ENCODE measurements at places on chromosomes 16 and 17. TPM values are rescaled to one million over a fixed set of nuclear protein-coding genes. Genes with fewer than 3 reads are reported as not detected.

TUBG2 gene
- 0.92 TPM for total RNA-seq

GCGR gene
- total RNA-seq: not detected

KRT28 gene
- not detected for total RNA-seq

FSCN2 gene
- total RNA-seq: 0.61 TPM

PLEKHG4 gene
- 5.0 TPM for total RNA-seq

NRN1L gene
- not detected for total RNA-seq

SLC16A6 gene
- total RNA-seq: not detected

MC1R gene
- total RNA-seq: 5.4 TPM

CPNE7 gene
- not detected for total RNA-seq

KLHL10 gene
- total RNA-seq: not detected

KRTAP2-2 gene
- total RNA-seq: not detected

IL21R gene
- 0.34 TPM for total RNA-seq

PLA2G15 gene
- 28.9 TPM for total RNA-seq

SULT1A2 gene
- not detected for total RNA-seq

- no peak for DNase-seq
These were observed 1.7 kb upstream of the BCAS3 start for GRCh38 chr17:60675997-60676396.

DNA sequence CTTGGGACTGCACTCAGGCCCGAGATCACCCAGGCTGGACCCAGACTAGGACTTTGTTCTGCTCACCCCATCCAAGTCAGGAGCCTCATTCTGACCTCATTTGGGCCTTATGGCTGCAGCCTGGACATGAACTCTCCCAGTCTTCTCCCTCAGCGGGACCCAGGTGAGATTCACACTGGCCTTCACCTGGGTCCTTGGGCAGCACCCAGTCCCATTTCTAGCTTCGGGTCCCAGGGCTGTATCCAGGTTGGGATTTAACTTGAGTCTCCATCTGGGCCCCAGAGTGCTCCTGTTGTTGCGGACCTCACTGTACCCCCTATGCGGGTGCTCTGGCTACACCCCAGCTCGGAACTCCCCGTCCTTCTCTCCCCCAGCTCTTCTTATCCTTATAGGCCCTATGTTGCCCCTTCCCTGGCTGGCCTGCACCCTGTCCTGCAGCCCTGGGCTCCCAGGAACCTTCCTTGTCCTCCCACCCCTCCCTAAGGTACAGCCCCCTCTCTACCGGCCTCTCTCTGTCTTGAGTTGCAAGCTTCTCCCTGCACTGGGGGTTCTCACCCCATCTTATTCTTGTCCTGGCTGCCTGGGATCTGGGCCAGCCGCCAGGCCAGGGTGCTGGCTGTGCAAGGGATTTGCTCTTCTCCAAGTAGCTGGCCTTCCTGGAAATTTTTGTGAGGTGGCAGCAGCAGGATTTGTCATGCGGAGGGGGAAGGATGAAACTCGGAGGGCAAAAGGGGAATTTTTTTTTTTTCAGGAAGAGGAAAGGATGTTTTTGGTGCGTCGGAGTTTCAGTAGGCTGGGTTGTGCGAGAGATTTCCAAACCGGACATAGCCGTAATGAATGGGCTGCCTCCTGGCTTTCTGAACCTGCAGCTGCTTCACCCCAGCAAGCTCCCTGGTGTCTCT lies 904 bp downstream of the MAP2K3 start:
- peak; percentile 52 for DNase-seq

DNA sequence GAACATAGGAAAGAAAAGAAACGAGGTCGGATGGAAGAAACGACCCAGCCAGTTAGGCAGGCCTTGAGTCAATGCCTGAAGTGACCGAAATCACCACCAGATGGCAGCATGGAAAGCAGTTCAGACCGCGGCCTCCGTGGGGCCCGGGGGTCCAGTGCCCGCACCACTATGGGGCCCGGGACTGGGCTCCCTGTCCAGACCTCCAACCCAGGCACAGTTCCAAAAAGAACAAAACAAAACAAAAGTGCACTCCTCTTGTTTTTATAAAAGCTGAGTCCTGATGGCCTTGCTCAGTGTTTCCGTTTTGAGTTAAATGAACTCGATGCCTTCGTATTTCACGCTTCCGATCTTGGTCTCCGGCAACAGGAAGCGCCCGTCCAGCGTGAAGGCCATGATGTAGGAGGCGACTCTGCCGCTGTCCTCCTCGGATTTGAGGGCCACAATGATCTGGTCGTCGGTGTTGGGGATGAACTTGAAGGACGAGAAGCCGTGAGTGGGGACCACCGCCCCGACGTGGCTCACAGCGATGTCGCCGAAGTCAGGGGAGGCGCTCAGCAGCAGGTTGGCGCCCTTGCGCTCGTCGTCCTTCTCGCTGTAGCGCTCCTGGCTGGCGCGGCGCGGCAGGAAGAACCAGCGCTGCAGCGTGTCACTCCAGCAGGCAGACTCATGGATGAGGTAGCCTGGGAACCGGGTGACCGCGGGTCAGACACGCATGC lies 13.7 kb upstream of the LGALS3BP start:
- DNase-seq: peak; percentile 49

DNA sequence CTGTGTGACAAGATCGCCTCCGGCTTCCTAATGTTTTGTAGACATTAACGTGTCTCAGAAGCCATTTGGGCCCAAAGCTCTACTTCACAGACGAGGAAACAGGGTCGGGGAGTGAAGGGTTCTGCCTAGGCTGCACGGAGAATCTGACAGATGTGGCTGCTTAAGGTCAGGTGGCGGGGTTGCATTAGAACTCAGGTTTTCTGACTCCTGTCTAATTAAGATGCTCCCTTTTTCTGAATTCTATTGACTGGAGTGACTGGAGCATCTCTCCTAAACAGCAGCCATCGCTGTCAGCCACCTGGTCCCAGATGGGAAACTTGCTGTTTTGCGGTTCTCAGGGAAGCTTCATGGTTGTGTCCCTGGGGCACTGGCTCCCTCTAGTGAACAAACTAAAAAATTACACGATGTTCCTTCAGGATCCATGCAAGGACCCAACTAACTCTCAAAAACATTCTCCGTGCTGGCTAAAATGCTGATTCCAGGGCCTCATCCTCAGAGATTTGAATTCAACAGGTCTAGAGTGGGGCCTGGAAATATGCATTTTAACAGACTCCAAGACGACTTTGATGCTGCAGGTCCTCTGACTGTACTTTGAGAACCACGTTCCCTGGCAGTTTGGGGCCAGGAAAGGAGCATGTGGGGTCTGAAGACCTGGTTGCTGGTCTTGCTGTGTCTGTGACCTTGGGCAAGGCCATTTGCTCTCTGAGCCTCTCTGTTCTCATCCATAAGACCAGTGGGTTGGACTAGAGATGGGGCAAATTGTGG lies 117.4 kb downstream of the IRF8 start:
- DNase-seq: peak; percentile 37

GRCh38 chr16:31219154-31219741 lies 2.3 kb upstream of the PYDC1 start:
- no peak for DNase-seq

- DNase-seq: no peak
These were observed 20.9 kb downstream of the ZFHX3 start for GRCh38 chr16:73026754-73027684.

- DNase-seq: no peak
These were observed 1046.9 kb upstream of the EEF2KMT start for GRCh38 chr16:6144463-6144862.

- peak; percentile 97 for DNase-seq
These were observed 17.4 kb upstream of the COL1A1 start for GRCh38 chr17:50218771-50219315.

DNA sequence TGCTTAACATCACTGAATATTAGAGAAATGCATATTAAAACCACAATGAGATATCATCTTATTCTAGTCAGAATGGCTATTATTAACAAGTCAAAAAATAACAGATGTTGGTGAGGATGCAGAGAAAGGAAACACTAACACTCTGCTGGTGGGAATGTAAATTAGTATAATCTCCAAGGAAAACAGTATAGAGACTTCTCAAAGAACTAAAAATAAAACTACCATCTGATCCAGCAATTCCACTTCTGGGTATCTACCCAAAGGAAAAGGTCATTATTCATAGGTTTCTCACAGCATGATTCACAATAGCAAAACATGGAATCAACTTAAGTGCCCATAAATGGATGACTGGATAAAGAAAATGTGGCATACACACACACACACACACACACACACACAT lies 166.4 kb downstream of the CEP112 start:
- DNase-seq: no peak

GRCh38 chr17:8087075-8087951 lies at the start of gene ALOX12B:
Gene ALOX12B (minus strand): TSS chr17:8087716. CDS start chr17:8087442, 274 bp downstream.
- no peak for DNase-seq

GRCh38 chr17:66750781-66751543 lies 84.0 kb upstream of the CACNG5 start:
- no peak for DNase-seq

GRCh38 chr16:26087091-26087490 lies 395.3 kb downstream of the HS3ST4 start:
- DNase-seq: no peak

- no peak for DNase-seq
These were observed 26.1 kb downstream of the GPR142 start for GRCh38 chr17:74393346-74393942.

DNA sequence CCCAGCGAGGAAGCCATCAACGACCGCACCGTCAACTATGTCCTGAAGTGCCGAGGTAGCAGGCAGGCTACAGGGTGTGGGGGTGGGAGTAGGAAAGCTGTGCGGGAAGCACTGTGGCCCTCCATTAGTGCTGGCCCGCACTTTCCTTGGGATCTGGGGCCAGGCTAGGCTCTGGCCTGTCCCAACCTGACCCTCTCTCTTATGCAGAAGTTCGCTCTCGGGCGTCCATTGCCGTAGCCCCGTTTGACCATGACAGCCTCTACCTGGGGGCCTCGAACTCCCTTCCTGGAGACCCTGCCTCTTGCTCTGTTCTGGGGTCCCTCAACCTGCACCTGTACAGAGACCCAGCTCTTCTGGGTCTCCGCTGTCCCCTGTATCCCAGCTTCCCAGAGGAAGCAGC lies 8.6 kb downstream of the PLEKHG4 start:
- DNase-seq: no peak

- DNase-seq: peak; percentile 42
These were observed at the start of gene CRAMP1 for GRCh38 chr16:1612320-1613111. Gene CRAMP1 (plus strand): TSS chr16:1612360. CDS start chr16:1614640, 2,280 bp downstream.

GRCh38 chr17:2928294-2928890 lies 132.2 kb downstream of the RAP1GAP2 start:
- DNase-seq: no peak

DNA sequence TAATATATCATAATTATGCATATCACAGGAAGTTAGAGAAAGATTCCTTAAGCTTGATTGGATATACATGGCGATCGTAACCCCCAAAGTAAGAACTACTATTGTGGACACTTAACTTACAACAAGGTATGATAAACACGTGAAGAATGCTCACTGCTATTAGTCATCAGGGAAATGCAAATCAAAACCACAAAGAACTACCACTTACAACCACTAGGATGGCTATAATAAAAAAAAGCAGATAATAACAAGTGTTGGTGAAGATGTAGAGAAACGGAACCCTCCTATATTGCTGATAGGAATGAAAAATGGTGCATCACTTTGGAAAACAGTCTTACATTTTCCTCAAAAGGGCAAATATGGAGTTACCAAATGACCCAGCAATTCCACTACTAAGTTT lies 265.9 kb downstream of the SLC39A11 start:
- no peak for DNase-seq

DNA sequence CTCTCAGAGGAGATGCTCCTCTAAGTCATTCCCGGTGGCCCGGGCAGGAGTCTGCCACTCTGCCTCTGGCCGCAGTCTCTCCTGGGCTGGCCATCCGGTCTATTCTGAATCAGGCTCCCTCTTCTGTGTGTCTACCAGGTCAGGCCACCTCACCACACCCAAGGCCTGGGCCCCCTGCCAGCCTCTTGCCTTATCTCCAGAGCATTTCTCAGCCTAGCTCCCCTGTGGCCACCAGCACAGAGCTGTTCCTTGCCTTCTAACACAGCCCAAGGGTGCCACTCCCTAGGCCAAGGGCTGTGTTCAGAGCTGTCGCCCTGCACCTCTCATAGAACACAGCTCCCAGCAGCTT lies 55.3 kb downstream of the MYO18A start:
- DNase-seq: no peak

- DNase-seq: no peak
These were observed 10.2 kb downstream of the MARCHF10 start for GRCh38 chr17:62797959-62798358.

- peak; percentile 62 for DNase-seq
These were observed at the start of gene SLFN13 for GRCh38 chr17:35448214-35448898. Gene SLFN13 (minus strand): TSS chr17:35448766. CDS start chr17:35445680, 3,086 bp downstream.

- peak; percentile 96 for DNase-seq
These were observed 9.2 kb downstream of the RARA start for GRCh38 chr17:40317880-40318829.

DNA sequence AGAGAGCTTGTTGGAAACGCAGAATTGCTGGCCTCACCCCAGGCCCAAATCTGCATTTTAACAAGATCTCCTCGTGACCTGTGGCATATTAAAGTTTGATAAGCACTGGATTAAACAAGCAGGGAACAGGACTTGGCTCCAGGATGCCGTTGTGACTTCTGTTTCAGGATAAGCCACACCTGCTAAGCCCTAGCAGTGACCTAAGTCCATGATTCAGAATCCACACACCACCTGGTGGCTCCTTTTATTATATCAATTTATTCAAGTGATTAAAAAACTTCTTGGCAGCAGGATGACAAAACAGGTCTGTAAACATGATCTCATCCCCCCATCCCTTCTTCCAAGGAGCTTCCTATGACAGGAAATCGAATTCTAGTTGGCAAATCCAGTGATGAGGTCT lies 9.1 kb downstream of the NAGPA start:
- no peak for DNase-seq

- DNase-seq: no peak
These were observed 1.1 kb downstream of the CCL3 start for GRCh38 chr17:36088670-36089338.

- no peak for DNase-seq
These were observed 882 bp downstream of the SCARF1 start for GRCh38 chr17:1644493-1645206.

DNA sequence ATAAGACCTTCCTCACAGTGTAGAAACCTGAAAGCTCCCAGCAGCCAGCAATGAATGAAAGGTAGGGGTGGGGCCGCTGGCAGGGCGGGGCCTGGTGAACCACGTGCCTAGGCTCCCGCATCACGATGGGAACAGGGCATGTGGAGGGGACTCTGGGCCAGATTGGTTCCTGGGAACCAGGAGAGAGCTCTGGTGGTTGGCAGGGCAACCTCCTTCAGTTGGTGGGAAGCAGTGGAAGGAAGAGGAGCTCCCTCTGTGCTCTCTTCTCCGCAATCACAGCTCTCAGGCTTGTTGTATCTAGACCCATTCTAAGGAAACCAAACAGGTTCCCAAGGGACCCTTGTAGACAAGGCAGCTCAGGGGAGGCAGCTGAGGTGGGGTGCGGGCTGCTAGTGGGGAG lies 10.5 kb downstream of the GGA2 start:
- no peak for DNase-seq

DNA sequence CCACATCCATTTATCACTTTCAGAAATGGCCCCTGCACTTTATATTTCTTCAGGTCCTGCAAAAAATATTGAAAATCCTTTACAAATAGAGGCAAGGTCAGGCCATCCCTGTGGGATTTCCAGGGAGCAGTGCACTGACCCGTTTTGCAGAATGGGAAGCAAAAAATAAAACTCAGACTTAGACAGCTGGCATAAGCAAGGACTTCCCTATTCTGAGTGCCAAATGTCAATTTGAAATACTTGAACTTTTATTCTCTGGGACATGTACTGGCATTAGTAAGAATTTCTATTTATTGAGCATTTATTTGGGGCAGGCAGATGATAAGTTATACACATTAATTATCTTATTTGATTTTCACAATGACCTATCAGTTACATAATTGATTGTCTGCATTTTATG lies 32.4 kb downstream of the PRKCB start:
- DNase-seq: no peak

All from SJSA1 (cell line).